ENCODE measurements at places on chromosomes 3 and 15.

GRCh38 chr15:52232327-52232726 lies 41.1 kb upstream of the GNB5 start:
- DNase-seq: no peak

DNA sequence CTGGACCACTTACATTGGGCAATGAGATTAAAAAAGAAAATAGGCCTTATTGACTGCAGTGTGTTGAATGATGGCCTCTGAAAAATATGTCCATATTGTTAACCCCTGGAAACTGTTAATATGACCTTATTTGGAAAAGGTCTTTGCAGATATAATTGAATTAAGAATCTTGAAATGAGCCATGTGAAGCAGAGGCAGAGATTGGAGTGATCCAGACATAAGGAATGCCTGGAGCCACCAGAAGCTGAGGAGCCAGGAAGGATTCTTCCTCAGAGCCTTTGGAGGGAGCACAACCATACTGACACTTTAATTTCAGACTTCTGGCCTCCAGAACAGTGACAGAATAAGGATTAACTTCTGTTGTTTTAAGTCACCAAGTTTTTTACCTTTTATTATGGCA lies 510.4 kb upstream of the AGTR1 start:
- no peak for DNase-seq

DNA sequence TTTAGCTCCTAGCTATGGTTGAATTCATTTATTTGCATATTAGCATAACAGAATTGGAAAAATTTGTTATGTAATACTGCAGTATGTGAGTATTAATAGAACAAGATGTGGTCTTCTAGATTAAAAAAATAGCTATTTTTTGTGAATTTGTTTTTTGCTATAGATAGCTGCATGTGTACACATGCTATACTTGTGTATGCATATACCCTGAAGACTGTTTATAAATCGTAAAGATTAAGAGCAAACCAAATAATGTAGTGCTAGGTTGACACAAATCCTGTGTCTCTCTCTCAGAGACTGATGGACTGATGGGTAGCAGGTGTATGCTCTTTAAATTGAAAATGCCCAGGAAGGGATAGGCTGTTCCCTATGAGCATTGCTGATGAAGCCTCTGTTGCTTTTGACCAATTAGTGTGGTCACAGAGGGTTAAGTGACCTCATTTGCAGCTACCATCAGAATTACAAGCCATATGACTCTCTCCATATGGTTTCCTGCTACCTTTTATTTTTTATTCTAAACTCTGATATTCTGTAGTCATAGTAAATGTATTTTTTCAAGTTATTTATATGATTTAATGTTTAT lies 9.0 kb downstream of the PLCL2 start:
- no peak for DNase-seq

GRCh38 chr3:141279077-141279967 lies 47.7 kb downstream of the PXYLP1 start:
- no peak for DNase-seq

- no peak for DNase-seq
These were observed 183.4 kb upstream of the TOPAZ1 start for GRCh38 chr3:44058022-44058867.

DNA sequence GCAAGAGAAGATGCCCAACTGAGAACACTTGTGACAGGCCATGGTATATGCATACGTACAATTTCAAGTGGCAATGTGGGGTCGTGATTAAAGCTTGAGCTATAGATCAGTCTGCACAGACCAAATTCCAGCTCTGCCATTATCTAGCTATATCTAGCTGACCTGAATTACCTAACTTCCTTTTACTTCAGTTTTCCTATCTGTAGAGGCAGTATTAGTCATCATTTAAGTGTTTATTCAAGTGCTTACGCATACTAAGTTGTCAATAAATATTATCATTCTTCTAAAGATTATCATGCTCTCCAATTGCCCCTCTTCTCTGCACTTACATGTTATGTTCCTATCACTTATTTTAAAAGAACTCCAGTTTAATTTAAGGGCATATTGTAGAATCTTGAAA lies 87.9 kb downstream of the ARPP21 start:
- no peak for DNase-seq

DNA sequence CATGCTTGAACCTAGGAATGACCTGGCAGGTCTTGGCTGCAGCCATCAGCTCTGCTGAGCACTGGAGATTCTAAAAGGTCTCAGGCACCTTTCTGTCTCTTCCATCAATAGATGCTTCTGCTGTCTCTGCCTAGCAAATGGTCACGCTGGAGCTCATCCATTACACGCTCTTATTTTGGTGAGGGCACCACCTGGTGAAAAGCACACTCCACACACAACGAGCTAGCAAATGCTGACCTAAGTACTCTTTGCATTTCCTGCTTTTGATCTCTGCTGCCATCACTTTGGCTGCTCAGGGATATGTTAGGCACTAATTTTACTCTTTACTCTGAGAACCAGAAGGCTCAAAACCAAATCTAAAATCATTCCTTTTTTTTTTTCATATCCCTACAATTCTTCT lies 91.3 kb downstream of the RAB11A start:
- no peak for DNase-seq

DNA sequence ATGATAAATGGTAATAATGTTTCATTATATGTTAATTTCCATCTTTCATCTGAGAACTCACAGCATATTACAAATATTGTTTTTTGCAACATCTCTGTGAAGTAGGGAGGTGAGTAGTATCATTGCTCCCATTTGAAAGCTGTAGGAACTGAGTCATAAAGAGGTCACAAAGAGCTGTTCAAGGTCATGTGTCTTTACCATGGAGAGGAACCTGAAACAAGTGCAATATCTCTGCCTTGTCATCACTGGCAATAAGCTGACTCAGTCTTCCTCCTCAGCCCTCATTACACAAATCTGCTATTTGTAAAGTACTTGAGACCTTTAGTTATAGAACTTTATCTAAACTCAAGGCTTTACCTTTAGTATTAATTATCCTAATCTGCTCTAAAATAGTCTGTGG lies 4.4 kb upstream of the ATP13A4 start:
- DNase-seq: no peak

DNA sequence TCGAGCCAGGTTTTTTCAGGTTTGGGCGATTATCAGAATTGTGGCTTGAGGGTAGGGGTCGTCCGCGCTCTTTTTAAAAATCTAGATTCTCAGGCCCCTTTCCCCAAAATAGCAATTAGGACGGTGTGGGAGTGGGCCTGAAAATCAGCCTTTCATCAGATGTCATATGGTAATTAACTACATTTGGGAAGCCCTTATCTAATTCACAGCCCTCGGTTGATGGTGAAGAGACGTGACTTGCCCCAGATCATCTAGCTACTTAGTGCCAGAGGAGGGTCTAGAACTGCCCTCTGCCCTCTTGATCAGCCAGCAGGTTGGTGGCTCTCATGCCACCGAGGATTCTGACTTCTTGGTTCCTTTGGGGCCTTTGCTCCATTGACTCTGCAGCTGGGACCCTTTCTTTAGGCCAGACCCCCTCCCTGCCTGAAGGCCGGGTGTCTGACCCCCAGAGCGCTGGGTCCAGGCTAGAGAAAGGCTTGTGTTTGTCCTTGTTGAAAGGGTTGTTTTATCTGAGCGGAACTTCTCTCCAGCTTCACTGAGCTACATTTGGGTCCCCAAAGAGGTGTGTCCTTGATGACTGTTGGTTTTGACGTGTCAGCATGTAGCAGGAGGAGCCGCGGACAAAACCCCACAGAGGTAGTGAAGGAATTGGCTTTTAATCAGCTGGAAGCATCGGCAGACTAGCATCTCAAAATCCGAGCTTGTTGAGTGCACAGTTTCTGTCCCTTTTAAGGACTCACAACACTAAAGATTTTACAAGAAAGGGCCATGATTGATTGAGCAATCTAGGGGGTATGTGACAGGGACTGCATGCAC lies 857 bp downstream of the AEN start:
- DNase-seq: no peak

Measured in anterior cingulate cortex (tissue), 58 donors.